ENCODE measurements at places on chromosomes 5 and 9. TPM values are rescaled to one million over a fixed set of nuclear protein-coding genes. Genes with fewer than 3 reads are reported as not detected.

GRCh38 chr5:150672237-150672883, 11.3 kb downstream of the MYOZ3 start:
- peaks cover 8% of the 10 kb centered on the region for H3K4me1 ChIP-seq
- peak; percentile 44 for DNase-seq
- H3K27ac ChIP-seq: no peak overlapping the region

ANXA1 gene
- polyA plus RNA-seq: 19.0 TPM

CTSL gene
- polyA plus RNA-seq: 21.0 TPM

C1QTNF3 gene
- polyA plus RNA-seq: 3.8 TPM

SNCB gene
- polyA plus RNA-seq: 0.73 TPM

GRCh38 chr9:20290257-20290656, 332.0 kb downstream of the MLLT3 start:
- no peak overlapping the region for H3K27ac ChIP-seq
- no peaks in the 10 kb centered on the region for H3K4me1 ChIP-seq
- no peak for DNase-seq
- H3K36me3 ChIP-seq: no peaks in the 10 kb centered on the region
- no peaks in the 10 kb centered on the region for H3K27me3 ChIP-seq
- H3K4me3 ChIP-seq: no peak overlapping the region
